ENCODE measurements at places on chromosomes 7 and 10.

GRCh38 chr7:111736552-111736874 is 174.2 kb upstream of the IMMP2L start:
- DNase-seq = no peak

DNA sequence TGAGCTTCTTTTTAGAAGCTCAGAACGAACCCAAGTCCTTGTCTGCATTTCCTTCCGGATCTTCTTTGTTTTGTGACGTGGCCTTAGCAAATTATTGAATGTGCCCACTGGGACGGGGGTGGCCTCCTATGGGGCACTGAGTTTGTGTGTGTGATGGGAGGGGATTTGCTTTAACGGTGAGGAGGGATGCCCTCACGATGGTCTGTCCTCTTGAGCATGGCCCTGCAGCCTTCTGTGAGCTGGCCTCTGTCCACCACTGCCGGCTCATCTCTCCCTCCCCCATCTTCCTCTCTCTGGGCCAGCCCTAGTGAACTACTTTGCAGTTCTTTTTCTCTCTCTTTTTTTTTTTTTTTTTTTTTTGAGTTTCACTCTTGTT is 62.9 kb upstream of the MKRN1 start:
- DNase-seq = no peak

- no peak for DNase-seq
Measured at GRCh38 chr7:144473908-144474307, 70.4 kb upstream of the NOBOX start.

DNA sequence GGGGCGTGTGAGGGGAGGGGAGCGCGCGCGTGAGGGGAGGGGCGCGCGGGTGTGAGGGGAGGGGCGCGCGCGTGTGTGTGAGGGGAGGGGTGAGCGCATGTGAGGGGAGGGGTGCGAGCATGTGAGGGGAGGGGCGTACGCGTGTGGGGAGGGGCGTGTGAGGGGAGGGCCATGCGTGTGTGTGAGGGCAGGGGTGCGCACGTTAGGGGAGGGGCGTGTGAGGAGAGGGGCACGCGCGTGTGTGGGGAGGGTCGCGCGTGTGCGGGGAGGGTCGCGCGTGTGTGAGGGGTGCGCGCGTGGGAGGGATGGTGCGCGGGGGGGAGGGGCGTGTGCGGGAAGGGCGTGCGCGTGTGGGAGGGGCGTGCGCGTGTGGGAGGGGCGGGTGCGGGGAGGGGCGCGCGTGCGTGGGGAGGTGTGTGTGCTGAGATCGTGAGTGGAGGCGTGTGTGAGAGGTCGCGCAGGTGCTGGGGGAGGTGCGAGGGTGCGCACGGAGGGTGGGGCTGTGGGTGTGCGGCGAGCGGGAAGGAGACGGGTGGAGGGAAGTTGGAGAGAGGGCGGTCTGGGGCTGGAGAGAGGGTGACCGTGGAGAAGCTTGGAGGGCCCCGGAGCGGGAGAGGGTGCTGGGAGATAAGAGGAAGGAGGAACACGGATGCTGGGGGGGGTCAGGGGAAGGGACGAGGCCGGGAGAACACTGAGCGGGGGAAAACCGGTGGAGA is 19.7 kb downstream of the MXI1 start:
- no peak for DNase-seq

DNA sequence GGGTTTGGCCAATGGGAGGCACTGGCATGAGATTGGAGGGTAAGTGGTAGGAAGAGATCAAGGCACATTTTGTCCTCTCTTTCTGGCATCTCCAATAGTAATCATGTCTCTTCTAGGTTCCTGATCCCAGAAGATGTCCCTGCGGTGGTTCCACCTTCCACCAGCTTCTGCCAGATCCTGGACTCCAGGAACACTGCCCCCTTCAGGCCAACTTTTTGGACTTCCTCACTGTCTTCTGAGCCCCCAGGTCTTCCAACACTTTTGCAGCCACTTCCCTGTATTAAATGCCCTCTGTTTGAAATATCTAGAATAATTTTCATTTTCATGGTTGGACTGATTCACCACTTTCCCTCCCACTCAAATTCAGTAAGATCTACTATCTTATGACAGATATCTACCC is 60.9 kb downstream of the BAMBI start:
- DNase-seq = no peak

Data from NCI-H1417 treated with DMSO at 0.1 percent for 48 hours (cell line).